Activated CD4-positive, alpha-beta memory T cell treated with anti-CD3 and anti-CD28 coated beads, Interleukin-2, amount 10 ng/mL, durations not matched to agents 7 days and 5 days (primary cell): ENCODE measurements at places on chromosomes 3 and 15. TPM values are rescaled to one million over a fixed set of nuclear protein-coding genes. Genes with fewer than 3 reads are reported as not detected.

The PXK gene
- total RNA-seq: 50.7 TPM

The MAP1A gene
- 8.7 TPM for total RNA-seq

The IGF1R gene
- total RNA-seq: 7.7 TPM

The TMEM266 gene
- not detected for total RNA-seq

The CCDC9B gene
- 2.6 TPM for total RNA-seq

The BNIP2 gene
- total RNA-seq: 84.5 TPM

The GOLGA8S gene
- 0.38 TPM for total RNA-seq

The P4HTM gene
- 48.4 TPM for total RNA-seq

The CHRNA7 gene
- total RNA-seq: not detected

The LAMB2 gene
- total RNA-seq: not detected

The UCN2 gene
- not detected for total RNA-seq

The MAP6D1 gene
- not detected for total RNA-seq

The LYZL4 gene
- not detected for total RNA-seq

The ADCY5 gene
- total RNA-seq: not detected

The TMIE gene
- 0.20 TPM for total RNA-seq

The GPR171 gene
- total RNA-seq: 222 TPM

The CCDC54 gene
- total RNA-seq: not detected

The SMCO1 gene
- not detected for total RNA-seq

The MUC20 gene
- total RNA-seq: 1.2 TPM

The ATG3 gene
- 74.8 TPM for total RNA-seq

The RTP1 gene
- not detected for total RNA-seq

The GNB4 gene
- total RNA-seq: 6.3 TPM

The ITPKA gene
- total RNA-seq: 0.48 TPM

The CPN2 gene
- total RNA-seq: not detected

The NMNAT3 gene
- total RNA-seq: 0.15 TPM

The GAP43 gene
- not detected for total RNA-seq

The RTP3 gene
- not detected for total RNA-seq

The CD86 gene
- total RNA-seq: 21.7 TPM

The HACL1 gene
- 25.8 TPM for total RNA-seq

The JAGN1 gene
- total RNA-seq: 25.4 TPM

The TM4SF18 gene
- total RNA-seq: not detected

The ANKRD34C gene
- not detected for total RNA-seq

The VGLL3 gene
- not detected for total RNA-seq

The TTLL3 gene
- 50.8 TPM for total RNA-seq

The EXD1 gene
- not detected for total RNA-seq

The ARID3B gene
- 52.1 TPM for total RNA-seq

The MOBP gene
- total RNA-seq: not detected

The GOLGA6L25 gene
- total RNA-seq: not detected

The LDHAL6B gene
- not detected for total RNA-seq

The STRIT1 gene
- not detected for total RNA-seq

The ELL3 gene
- 0.33 TPM for total RNA-seq

The POC1A gene
- total RNA-seq: 24.8 TPM

The ZNF80 gene
- 0.35 TPM for total RNA-seq

The LRRIQ4 gene
- total RNA-seq: not detected
